ENCODE measurements at places on chromosomes 2 and 18.

GRCh38 chr2:10120877-10121574, 1.5 kb upstream of the RRM2 start:
- no peak for DNase-seq

DNA sequence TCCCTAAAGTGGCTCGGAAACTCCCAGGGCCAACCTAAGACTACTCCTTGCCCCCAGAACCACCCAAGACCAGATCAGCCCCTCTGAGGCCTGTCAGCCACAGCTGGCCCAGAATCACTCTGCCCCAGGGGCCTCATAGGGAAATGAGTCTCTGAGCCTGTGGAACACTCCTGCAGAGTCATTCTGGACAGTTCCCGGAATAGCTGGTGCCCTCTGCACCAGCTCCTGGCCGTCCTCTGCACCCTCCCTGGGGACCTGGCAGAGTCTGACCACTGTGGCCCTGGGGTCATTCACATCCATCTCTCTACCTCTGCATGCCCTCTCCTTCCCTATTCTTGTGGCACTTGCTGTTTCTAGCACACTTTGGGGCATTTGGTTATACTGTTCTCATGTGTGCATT, 14.6 kb upstream of the TMEM214 start:
- DNase-seq = no peak

DNA sequence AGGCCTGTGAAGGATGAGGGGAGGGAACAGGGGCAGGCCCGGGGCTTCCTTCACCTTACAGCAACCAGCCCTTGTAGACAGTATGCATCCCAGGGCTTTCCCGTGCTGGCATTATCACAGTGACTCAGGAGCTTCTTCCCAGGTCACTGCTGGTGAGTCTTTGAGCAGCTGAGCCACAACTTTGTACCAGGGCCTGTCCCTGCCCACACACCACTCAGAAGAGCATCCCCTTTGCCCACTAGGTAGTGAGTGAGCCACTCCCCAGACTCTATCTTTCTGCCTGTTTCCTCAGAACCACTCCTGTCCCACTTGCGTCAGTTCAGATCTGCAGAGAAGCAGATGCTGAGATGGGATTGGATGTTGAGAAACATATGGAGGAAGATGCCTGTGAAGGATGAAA, 69.6 kb upstream of the ALPP start:
- DNase-seq = no peak

DNA sequence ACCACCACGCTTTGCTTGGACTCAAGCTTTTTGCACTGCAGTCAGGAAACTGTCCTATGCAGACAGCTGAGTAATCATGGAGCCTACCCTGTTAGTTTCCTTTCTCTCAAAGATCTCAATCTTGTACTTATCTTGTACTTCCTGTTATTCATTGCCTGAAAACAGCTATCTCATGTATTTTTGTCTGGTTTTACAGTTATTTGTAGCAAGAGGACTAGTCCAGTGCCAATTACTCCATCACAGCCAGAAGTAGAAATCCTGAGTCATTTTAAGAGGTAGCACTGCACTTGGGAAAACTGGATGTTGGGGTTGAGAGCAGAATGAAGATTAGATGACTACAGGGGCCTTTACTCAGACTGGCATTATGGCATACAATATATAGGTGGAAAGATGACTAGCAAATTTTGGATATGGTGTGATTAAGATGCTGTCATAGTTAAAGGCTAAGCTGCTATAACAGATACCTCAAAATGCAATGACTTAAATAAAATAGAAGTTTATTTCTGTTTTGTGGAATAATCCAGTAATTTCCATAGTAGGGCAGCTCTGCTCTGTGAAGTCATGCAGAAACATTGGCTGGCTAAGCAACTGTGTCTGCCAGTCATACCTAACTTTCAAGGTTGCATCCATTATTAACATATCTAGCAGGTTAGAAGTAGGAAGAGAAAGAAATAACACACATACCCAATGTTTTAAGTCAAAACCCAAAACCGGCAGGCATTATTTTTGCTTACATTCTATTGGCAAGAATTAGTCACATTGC, 21.1 kb upstream of the CHMP3 start:
- no peak for DNase-seq

DNA sequence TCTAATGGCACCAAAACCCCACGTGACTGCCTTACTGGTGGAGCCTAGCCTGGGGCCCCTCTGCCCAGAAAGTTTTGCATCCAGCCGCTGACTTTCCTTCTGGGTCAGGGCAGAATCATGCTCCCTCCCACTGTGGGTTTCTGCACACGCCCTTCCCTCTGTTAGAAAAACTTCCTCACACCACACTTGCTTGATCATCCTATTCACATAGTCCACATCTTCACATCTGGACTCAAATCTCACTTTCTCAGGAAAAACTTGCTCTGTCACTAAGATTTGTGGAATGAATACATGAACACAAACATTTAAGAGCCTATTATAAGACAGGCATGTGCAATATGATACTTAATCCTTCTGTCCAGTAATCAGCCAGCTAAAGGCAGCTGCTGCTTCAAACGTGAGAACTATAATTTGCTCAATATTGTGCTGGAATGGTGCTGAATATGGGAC, 274.7 kb downstream of the RND3 start:
- no peak for DNase-seq

DNA sequence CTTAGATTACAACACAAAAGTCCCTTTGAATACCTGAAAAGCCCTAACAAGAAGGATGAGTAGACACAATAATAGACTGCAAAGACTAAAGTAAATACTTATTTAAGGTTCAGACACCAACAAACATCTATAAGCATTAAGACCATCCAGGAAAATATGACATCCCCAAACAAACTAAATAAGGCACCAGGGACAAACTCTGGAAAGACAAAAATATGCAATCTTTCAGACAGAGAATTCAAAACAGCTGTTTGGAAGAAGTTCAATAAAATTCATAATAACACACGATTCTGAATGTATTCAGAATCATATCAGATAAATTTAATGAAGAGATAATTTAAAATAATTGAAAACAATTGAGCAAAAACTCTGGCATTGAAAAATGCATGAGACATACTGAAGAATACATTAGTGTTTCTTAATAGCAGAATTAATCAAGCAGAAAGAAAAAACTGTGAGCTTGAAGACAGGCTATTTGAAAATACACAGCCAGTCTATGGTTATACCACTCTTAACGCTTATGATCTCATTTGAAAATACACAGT, 1388.8 kb downstream of the DSC3 start:
- no peak for DNase-seq

DNA sequence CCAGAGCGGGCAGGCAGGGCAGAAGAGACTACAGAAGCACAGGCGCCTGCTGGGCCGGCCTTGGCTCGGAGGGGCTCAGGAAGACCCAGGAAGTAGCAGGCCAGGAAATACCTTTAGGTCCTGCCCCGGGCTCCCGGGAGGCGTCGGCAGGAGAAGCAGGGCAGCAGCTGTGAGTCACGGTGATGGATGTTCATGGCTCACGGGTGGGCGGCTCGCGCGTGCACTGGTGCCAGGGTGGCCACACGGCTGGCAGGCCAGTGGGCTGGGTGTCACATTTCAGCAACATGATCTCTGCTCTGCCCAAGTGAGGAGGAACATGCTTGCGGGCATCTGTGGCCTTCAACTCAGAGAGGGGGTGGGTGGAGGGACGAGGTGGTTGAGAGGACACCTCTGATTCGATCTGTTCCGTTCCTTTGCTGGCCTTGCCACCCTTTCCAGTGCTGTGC, 139.3 kb downstream of the KLHL29 start:
- DNase-seq = no peak

DNA sequence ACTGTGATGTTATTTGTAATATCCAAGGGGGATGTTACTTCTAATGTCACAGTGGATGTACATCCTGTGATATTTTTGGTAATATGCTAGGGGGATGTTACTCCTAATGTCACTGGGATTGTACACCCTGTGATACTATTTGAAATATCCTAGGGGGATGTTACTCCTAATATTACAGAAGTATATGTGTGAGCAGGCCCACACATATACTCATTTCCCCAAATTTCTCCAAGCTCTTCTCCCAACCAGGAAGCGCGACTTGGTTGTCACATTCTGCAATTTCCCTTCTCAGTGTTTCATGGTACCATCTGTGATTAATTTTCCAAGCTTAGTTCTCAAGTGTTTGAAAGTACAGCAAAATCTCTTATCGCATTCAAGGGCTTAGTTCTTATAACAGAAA, 29.5 kb upstream of the CHN1 start:
- no peak for DNase-seq

DNA sequence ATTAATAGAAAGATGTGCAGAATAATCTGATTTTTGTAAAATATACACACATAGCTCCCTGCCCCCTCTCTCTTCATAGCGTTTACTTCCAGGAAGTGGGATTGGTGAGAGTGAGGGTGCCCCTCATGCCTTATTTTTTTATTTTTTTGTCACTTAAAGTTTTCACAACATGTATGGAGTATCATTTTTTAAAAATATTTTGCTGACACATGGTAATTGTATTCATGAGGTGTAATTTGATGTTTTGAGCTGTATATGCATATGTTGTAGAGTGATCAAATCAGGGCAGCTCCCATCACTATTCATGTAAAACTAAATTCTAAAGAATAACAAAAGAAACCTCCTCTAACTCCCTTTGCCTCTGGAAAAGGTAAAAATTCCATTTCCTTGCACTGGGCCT, 74.7 kb downstream of the VSNL1 start:
- DNase-seq = no peak

DNA sequence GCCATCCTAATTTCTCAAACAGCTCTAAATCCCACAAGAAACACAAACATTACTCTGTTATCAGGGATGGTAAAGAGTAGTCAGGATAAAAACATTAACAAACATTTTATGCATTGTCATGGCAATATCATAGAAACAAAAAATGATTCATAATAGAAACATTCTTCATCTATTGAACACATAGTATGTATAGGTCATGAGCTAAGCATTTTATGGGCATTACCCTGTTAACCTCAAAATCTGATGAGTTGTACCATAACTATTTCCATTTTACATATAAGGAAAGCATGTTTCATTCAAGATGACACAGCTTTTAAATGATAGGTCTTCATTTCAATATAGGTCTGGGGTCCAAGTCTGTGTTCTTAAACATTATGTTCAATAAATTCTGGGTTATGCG, 344.9 kb downstream of the RND3 start:
- DNase-seq = no peak

- no peak for DNase-seq
These were observed 444.4 kb upstream of the SLC39A10 start for GRCh38 chr2:195212586-195212985.

DNA sequence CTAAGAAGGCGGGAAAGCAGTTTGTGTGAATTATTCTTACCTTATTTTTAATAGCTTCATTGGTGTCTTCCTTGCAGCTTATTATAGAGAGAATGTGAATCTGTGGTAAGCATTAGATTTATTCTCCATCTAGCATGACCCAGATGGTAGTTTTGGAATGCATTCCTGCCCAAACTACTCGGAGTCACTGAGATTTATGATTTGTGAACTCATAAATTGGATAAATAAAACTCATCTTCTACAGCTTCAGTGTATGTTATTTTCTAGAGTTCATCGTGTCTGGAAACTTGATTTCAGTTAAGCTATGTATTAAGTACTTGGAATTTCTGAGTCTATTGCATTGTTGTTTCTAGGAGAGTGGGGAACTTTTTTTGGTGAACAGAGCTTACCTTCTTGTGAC, 170.5 kb downstream of the FAM210A start:
- DNase-seq = no peak

DNA sequence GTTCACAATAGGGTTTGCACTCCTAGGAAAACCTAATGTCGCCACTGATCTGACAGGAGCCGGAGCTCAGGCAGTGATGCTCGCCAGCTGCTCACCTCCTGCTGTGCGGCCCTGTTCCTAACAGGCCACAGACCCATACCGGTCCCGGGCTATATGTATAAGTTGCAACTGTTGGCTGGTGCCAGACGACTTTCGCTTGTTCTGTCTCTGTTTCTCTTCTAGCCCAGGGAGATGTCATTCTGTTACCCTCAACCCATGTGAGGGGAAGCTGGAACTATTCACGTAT, 170.3 kb downstream of the BCL2 start:
- no peak for DNase-seq

DNA sequence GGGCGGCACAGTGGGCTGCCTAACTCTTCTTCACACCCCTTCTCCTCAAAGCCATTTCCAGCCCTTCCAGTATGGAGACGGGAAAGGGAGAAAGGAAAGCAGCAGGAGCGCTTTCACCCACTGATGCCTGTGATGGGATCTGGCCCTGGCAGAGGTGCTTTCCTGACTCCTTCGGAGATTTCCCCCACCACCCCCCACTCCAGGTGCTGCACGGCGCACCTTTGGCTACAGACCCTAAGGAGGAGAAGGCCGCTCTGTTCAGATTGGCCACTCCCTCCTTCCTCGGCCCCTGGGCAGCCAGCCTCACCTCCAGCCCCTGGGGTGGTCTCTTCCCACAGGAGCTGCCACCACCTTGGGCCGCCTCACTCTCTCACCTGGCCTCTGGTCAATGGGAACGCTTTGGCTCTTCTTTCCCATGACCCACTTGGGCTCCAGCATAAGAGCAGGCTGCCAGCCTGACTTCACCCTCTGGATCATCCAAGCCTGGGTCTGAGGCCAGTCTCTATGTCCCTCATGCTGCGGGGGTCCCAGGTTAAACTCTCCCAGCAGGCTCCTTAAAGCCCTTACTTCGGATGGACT, 18.4 kb upstream of the MAL start:
- DNase-seq = no peak

- DNase-seq = no peak
These were observed 63.4 kb downstream of the DNAH6 start for GRCh38 chr2:84579661-84580060.

- no peak for DNase-seq
These were observed 67.9 kb downstream of the PPP4R1 start for GRCh38 chr18:9546468-9546867.

All from iPS DF 6.9 (cell line).